ENCODE measurements at places on chromosomes 12 and 14.

DNA sequence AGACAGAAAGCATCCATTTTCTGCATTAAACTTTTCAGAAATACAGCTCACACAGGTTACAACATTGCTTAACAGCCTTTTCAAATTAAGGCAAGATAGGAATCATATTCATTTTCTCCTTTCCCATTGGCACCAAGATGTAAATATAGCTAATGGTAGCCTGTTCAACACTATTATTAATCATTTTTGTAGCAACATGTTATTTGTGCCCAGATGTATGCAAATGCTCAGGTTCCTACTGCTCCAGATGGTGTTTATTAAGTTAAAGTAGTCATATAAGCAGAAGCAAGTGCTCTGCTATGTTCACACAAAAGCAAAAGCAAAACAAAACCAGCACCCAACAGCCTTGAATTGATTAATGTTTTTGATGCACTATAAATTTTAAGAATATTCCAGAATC, 1110.6 kb downstream of the SLC6A15 start:
- DNase-seq: no peak

- DNase-seq: no peak
These were observed 1.9 kb downstream of the GNG2 start for GRCh38 chr14:51862176-51862796.

DNA sequence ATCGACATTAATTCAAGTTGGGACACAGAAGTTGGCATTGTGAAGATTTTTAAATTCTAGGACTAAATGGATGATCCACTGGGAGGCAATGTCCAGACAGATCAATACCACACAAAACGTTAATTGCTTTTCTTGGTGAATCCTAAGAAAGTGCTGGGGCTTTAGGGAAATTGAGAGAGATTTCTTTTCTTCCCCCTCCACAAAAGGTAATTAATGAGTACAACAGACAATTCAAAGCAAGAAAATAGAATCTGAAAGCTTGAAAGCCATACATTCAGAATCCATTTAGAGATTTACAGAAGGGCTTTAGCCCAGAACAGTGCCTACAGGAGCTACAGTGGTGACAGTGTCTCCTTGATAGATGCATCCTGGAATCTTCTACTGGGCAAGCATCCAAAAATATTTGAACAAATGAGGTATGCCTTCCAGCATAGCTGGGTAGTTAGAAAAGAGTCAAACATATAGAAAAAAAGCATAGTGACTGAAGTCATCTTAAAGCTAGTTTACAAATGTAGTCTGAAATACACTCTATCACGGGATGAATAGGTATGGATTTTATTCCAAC, 718.1 kb downstream of the DIO2 start:
- DNase-seq: no peak

GRCh38 chr12:6528539-6529235, 5.6 kb upstream of the GAPDH start:
- no peak for DNase-seq

GRCh38 chr12:14961466-14962152, at the start of gene ARHGDIB:
TSS of gene ARHGDIB (minus strand) at chr12:14961601. CDS start at chr12:14950712, 10,889 bp downstream.
- no peak for DNase-seq

DNA sequence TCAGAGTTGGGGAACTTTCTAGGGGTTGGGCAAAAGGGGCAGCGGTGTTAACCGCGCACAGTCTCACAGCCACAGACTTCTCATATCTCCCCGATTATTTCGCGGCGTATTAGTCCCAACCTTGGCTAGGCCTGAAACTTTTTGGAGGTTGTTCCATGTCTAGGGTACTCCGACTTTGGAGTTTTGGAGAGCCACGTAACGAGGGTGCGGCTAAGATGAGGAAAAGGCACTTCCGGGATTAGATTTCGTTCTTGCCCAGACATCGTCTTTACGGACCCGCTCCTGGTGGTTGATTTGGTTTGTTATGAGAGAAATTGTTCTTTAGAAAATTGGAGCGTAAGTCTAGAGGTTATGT, 513 bp downstream of the CCNK start:
- no peak for DNase-seq

DNA sequence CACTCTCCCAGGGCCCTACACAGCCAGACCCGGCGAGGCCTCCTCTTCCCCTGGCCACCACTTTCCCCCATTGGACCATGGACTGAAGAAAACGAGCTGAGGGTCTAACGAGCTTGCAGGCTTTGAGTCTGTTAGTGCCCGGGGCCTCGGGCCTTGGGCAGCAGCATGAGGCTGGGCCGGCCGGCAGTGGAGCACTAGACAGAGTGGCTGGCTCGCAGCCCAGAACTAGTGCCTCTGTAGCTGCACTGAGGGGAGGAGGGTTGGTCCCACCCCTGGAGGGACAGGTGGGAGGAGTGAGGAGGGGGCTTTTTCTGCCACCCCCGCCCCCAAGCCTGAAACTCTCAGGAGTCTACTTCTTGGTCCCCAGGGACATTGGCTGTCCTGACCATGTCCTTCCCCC, 38.7 kb downstream of the SLC6A12 start:
- no peak for DNase-seq

GRCh38 chr12:117359029-117359845, 2.2 kb downstream of the NOS1 start:
- DNase-seq: no peak

DNA sequence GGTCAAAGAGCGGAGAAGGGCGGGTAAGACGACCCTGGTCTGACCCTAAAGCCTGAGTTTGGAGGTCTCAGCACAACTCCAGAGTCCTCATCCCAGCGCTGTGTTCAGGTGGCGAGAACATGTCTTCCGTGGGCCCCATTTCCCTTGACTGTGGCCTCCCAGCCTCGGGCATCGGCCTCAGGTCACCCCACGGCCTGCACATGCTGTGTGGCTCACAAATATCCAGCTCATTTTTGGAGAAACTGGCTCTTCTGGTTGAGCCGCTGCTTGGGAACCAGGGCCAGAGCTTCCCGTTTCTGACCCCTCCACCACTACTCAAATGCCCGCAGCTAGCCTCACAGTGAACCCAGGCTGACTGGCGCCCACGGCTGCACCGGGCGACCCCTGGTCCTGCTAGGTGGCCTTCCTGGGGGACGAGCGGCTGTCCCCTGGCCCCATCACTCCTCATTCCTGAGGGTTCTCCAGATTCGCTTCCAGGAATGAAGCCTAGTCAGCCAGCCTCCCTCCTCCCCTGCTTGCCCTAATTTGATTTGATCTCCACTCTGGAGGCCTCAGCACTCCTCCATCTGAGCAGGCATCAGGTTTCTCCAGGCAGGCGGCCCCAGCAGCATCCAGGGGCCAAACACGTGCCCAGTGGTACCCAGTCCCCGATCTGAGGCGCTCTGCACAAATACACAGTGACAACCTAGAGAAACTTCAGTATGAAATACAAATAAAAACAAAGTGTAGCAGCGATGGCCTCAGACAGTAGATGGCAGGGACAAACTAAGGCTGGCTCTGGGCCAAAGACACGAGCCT, 4.7 kb downstream of the P2RX2 start:
- no peak for DNase-seq

DNA sequence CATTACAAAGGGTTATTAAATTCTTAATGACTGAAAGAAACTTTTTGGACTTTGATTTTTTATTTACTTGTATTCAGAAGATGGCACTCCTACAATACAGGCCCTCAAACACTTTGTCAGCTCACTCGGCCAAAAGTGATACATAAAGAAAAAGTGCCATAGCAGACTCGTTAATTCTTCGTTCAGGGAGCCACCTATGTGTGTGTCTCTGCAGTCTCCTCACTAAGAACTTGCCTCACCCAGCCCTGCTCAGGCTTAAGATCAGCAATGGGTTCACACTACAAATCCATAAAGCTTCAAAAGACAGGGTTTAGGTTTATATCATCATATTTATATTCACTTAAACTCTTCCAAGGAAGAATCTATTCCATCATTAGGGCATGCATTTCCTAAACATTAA, 11.5 kb downstream of the DCP1B start:
- no peak for DNase-seq

DNA sequence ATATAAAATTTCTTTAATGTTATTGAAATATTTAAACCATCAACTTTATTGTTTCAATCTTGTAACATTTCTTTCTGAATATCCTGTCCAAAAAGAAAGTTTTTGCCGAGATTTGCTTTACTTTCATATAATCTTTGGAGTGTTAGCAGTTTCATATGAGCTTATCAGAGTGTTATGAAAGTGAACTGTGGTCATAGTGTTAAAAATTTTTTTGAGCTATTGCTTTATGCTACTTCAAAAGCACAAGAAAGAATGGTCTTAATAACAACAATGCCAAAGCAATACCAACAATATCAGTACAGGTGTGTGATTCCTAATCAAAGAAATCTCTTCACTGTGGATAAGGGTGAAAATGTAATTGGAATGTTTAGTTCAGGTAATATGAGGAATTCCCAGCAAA, 1994.9 kb upstream of the FLRT2 start:
- no peak for DNase-seq

GRCh38 chr12:54587315-54587873, 1.1 kb downstream of the PPP1R1A start:
- no peak for DNase-seq

DNA sequence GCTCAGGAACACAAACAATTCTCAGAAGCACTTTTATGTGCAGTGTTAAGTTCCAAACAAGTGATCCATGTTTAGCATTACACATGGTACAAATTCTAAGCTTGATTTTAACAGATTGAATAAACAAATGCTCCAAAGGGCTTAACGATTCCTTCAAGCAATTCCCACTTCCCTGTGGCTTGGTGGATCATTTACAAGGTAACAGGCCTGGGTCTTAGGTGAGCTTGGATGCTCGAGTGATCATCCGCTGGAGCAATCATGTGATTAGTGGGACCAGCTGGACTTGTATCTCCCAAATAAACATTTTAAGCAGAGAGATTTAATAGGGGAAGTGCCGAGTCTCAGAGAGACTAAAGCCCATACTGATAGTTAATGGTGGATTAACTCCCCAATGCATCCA, 70.7 kb downstream of the CALM1 start:
- no peak for DNase-seq

DNA sequence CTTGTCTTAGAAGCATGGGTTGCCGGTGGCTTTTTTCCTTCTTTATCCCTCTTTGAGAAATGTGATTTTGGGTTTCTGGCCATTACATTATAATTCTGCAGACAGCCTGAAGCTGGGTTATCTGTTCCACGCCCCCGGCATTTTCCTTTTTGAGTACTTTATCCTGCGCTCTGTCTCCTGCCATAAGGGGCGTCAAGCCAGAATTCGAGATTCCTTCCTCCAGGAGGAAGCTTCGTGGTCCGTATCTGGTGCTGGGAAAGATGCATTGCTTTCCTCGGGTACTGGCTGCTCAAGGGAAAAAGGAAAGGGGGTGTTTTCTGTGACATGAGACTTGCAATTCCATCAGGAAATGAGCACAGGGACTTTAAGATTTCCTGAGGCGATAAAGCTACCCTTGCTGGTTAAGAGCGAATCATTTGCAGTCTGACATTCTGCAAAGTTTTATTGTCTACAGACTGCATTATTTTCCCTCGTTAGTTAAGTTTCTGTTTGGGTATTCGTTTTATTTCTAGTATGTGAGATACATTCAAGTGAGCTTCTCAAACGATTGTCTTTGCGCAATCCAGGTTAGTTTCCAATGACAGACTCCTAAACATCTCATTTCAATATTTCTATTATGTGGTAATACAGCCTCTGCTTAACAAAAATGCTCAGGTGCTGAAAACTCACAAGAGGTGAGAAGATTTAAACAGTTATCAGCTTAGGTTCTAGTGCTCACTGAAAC, 694 bp downstream of the AKAP5 start:
- no peak for DNase-seq

- DNase-seq: no peak
These were observed 231.8 kb downstream of the CRADD start for GRCh38 chr12:93908846-93909567.

DNA sequence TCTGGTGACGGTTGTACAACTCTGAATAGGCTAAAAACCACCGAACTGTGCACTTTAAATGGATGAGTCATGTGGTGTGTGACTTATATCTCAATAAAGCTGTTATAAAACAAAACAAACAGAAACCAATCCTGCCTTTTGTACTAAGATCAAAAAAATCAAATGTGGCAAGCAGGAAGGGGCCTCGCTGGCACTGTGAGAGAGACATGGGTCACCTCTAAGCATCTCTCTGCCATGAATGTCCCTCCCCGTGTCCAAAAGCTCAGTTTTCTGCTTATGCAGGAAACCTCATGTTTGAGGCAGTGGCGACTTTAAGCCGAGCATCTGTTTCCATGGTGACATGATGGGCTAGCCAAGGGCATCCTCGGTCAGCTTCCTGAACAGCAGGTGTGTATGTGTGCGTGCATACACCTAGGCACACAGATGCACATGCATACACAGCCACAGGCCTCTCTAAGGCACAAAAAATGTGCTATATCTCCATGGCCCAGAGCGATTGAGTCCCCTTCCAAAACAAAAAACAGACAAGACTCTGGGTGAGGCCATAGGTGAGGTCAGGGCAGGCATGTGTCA, 44.4 kb downstream of the ARL6IP4 start:
- no peak for DNase-seq

DNA sequence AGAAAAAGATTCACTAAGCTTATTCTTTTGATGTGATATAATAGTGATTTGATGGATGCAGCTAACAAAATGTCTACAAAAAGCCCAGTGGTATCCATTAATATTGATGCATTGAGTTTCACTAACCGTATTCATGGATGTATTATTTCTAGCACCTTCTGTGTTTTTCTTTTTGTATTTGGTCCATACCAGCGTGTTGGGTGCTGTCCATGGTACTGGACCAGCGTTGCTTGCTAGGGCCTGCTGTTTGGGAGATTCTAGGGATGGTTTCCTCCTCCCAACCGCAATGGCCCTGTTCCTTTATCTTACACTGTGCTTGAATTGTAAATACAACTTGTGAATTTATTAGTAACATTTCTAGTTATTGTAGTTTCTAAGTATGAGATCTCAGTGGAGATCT, 31.7 kb downstream of the ANO4 start:
- DNase-seq: no peak

GRCh38 chr14:29637411-29637810, 290.2 kb downstream of the PRKD1 start:
- no peak for DNase-seq

DNA sequence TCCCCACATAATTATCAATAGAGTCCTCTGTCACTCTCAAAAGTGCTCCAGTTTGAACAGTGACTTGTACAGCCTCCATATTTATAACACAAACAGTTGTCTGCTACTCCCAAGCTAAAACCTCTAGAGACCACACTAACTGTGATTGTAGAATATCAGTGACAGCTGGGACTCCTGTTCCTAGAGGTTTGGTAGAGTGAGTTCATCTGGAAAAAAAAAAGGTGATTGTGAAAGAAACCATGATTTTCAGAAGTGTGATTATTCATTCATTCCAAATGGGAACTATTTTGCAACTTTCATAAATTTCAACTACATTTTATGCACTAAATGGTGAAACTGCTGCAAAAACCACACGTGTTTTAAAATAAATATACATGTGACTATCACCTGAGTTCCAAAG, 128.0 kb upstream of the PLXNC1 start:
- no peak for DNase-seq

GRCh38 chr12:12267742-12268200, 927 bp upstream of the LRP6 start:
- DNase-seq: no peak

- no peak for DNase-seq
These were observed 3.5 kb upstream of the KLRD1 start for GRCh38 chr12:10304161-10304574.

- DNase-seq: no peak
These were observed 227.9 kb downstream of the DACT1 start for GRCh38 chr14:58865514-58866281.

- no peak for DNase-seq
These were observed 31.1 kb upstream of the NUBPL start for GRCh38 chr14:31530136-31530535.

- no peak for DNase-seq
These were observed 923.4 kb downstream of the NRXN3 start for GRCh38 chr14:79093531-79093930.
